ENCODE measurements at places on chromosomes 4 and X. TPM values are rescaled to one million over a fixed set of nuclear protein-coding genes. Genes with fewer than 3 reads are reported as not detected.

WAS gene
- 0.52 TPM for total RNA-seq

TLR7 gene
- not detected for total RNA-seq

TEX13B gene
- not detected for total RNA-seq

STK32B gene
- total RNA-seq = 18.0 TPM

DNAAF6 gene
- total RNA-seq = not detected

PACRGL gene
- 15.2 TPM for total RNA-seq

PHOX2B gene
- total RNA-seq = not detected

All from A549 treated with ZK216348 at 1 μM for 4 hours (cell line).